CD4-positive, alpha-beta T cell treated with Interleukin-21 for 1 hour (primary cell): ENCODE measurements at places on chromosomes 7 and 10.

DNA sequence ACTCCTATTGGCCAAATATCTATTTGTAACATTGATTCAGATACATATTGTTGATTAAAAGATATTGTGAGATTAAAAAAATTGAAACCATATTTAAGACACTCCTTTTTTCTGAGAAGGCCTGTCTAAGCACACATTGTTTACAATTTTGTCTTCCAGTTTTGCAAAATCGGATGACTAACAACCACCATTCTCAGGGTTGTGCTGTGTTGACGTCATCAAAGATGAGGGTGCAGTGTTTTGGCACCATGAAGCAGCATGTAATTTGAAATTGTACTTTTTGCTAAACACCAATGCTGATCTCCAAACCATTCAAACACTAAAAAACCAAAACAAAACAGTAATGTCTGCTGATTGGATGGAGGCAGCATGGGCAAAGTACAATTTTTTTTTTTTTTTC lies 7.4 kb downstream of the CREB5 start:
- no peak for DNase-seq

DNA sequence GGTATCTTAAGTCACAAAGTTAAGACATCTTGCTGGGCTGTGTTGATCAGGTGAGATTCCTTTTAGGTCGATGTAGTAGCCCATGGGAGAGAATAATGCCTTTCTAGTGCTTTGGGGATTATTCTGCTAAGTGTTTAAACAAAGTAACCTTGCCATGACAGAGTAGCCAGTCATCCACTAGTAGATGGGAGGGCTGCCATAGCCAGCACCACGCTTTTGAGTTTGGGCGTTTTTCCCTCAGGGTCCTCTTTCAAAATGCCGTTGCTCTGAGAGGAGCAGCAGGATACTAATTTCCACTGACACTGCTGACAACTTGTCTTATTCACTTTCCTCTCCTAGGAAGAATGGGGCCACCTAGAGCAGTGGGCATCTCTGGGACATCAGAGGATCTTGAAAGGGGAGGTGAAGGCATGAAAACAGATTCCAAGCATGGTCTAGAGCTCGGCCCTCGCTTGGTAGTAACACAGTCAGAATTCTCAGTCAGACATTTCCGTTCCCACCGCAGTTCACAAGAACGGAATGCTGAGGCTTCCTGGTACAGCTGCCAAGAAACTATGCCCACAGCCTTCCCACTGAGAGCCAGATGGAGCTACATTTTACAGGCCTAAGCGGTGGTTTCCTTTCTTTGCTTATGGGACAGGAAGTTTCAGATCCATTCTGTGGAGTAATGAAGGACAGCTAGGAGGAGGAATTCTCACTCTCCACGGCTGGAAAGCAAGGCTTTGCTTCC lies 15.3 kb upstream of the RSU1 start:
- no peak for DNase-seq

GRCh38 chr7:924541-925231 lies 29.8 kb downstream of the ADAP1 start:
- DNase-seq = peak; percentile 44

DNA sequence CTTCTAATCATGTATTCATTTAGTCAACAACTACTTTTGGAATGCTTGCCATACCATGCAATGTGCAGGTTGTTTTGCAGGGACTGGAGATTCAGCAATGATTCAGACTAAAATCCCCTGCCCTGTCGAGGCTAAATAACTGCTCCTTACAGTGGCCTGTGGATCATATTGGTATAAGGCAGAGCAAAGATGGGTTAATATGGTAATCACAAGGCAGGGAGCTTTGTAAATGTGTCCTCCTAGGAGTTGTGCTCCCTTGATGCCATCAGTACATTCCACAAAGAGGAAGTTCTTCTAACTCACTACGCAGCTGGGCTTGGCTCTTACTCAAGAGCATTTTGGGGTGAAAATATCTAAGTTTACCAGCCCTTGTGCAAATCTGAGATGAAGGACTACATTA lies 614 bp upstream of the IFIT2 start:
- peak; percentile 31 for DNase-seq

- DNase-seq = no peak
These were observed 615 bp upstream of the CNTNAP2 start for GRCh38 chr7:146115851-146116520.

DNA sequence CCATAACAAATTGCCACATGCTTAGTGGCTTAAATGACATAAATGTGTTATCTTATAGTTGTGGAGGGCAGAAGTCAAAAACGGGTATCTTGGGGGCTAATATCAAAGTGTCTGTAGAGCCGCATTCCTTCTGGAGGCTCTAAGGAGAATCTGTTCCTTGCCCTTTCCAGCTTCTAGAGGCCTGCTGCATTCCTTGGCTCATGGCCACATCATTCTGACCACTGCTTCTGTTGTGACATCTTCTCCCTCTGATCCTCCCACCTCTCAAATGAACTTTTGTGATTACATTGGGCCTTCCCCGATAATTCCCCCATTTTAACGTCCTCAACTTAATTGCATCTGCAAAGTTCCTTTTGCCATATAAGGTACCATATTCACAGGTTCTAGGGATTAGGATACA lies 76.1 kb downstream of the CYP26A1 start:
- no peak for DNase-seq

DNA sequence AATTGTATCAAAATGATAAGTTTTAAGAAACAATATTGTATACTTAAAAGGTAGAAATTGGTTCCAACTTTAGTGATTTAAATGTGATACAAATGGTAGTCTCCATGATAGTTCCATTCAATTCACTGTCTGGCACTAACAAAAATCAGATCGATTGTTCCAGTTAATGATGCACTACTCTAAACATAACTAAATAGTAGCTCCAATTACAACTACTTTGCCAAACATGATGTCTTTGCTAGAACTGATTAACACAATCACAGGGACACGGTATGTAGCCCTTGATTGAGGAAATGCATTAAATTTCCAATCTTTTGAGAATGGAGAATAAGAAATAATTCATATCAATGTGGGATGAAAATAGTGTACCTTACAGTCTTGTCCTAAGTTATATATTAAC lies 962.4 kb upstream of the GHITM start:
- no peak for DNase-seq

GRCh38 chr7:66768865-66769832 lies 28.6 kb downstream of the RABGEF1 start:
- DNase-seq = no peak

DNA sequence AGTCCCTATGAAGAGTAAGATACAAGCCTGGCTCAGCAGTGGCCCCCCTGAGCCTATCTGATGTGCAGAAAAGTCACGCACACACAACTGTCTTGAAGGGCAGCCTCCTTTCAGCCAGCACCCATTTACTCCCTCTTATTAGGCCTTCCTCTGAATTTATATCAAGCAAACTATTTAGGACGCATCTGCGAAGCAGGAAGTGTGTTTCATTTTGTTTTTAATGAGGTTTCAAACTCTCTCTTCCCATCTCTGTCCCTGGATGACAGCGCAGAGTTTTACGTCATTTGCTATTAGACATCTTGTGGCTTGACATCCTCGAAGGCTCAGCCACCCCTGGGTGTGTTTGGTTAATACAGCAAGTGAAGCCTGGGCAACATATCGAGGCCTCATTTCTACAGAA lies 79.5 kb downstream of the CUX1 start:
- no peak for DNase-seq

GRCh38 chr10:33337326-33337957 lies 3.0 kb upstream of the NRP1 start:
- no peak for DNase-seq
